Activated T-helper 1 cell treated with anti-CD3 and anti-CD28 coated beads, Interleukin-12 subunit alpha, Interleukin-12 subunit beta, Interleukin-2, Interleukin-4 antibody, amounts not matched to agents 30 ng/mL and 10 ng/mL and 1 ng/mL, durations not matched to agents 14 hours and 24 hours and 36 hours (primary cell): ENCODE measurements at places on chromosomes 7 and 10.

- DNase-seq, result no peak
Measured at GRCh38 chr7:152967958-152968357, 208.4 kb downstream of the ACTR3B start.

- no peak for DNase-seq
Measured at GRCh38 chr7:3349126-3349525, 48.1 kb downstream of the SDK1 start.

DNA sequence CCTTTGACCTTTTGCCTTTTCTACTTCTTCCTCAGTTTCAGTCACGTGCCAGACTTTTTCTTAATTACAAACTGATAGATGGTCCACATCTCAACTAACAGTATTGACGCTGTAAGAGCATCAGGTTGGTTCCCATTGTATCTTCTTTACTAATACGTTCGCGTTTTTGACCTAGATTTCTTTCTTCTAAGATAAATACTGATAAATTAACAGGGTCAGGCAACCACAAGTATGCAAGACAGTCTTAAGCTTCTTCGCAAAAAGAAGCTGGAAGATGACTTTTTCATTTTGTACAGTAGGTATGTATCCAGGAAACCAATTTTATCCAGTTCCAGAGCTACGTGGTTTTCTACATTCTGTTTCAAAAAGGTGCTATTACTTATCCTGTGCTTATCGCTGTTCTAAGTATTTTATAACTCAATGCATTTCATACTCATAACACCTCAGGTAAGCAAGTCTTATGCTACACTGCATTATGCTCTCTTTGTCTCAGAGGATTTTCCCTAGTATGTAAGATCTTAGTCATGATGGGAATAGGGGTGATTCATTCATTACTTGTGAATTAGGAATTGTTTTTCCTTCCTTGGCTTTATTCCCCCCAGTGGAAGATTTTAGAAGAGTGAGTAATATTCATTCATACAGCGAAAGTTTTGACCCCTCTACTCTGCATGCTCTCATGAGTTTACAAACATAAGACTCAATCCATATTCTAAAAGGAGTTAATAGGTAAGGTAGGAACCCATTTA lies 955 bp downstream of the DUS4L start:
- DNase-seq, result no peak

- no peak for DNase-seq
Measured at GRCh38 chr10:4475827-4476490, 350.0 kb upstream of the AKR1E2 start.

DNA sequence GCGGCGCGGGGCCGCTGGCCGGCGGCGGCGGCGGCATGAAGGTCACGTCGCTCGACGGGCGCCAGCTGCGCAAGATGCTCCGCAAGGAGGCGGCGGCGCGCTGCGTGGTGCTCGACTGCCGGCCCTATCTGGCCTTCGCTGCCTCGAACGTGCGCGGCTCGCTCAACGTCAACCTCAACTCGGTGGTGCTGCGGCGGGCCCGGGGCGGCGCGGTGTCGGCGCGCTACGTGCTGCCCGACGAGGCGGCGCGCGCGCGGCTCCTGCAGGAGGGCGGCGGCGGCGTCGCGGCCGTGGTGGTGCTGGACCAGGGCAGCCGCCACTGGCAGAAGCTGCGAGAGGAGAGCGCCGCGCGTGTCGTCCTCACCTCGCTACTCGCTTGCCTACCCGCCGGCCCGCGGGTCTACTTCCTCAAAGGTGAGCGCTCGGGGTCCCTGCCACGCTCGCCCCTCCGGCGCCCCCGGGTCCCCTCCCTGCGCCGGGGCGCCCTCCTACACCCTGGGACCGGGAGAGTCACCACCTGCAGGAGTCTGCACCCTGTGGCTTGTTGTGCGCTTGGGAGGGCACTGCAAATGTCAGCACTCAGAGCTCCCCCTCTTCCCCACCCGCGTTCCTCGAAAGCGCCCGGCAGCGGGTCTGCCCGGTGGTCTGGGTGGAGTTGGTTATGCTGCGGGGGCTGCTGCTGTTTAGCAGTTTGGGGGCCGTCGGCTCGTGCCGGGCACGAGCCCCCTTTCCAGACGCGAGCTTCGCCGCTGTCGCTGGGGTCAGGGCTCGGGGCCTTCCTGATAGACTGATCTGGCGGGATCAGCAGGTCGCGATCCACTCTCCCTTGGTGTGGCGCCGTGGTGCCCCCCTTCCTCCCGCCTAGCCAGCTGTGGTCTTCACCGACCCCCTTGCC lies 627 bp downstream of the DUSP5 start:
- peak; percentile 60 for DNase-seq

- DNase-seq, result no peak
Measured at GRCh38 chr7:50631639-50632038, 66.4 kb upstream of the DDC start.

DNA sequence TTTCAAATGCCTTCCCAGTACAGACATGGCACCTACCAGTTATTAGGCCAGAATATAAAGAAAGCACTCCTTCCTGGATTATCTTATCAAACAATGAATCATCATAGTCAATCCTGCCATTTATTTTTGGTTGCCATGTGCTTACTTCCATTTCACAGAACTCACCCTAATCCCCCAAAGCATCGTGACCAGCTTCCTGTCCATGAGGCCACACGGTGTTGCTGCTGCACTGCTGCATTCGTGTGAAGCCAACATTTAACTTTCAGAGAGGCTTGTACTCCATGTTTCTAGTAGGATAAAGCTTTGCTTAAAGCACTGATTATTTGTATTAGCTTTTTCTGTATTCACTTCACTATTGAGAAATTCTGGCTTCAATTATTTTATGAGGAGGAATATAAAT lies 14.4 kb downstream of the COL28A1 start:
- no peak for DNase-seq

GRCh38 chr10:125284875-125285597 lies 124.7 kb upstream of the CTBP2 start:
- DNase-seq, result no peak

DNA sequence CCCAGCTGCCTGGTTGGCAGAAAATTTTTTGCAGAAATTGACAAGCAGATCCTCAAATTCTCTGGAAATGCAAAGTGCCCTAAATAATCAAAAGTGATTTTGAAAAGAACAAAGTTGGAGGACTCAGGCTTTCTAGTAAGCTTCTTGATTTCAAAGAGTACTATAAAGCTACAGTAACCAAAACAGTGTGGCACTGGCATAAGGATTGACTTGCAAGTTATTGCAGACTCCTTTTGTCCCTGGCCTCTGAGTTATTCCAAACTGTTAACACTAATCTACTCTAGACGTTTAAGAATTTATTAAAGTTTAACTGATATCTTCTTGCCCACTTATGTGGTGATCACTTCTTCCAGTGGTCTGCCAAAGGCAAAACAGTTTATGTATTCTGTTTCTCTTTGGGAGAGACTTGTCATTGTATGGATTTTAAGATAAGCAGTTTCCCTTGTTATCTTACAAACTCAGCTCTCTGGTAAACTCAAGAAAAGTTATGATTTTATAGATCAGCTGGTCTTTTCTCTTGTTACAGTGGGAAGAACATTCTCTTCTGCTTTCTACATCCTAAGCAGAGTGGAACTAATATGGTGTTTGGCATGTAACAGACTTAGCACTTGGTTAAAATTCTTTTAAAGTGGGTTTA lies 41.4 kb downstream of the LOXL4 start:
- no peak for DNase-seq

- DNase-seq, result peak; percentile 7
Measured at GRCh38 chr10:112374724-112375541, 1.0 kb downstream of the ACSL5 start.

DNA sequence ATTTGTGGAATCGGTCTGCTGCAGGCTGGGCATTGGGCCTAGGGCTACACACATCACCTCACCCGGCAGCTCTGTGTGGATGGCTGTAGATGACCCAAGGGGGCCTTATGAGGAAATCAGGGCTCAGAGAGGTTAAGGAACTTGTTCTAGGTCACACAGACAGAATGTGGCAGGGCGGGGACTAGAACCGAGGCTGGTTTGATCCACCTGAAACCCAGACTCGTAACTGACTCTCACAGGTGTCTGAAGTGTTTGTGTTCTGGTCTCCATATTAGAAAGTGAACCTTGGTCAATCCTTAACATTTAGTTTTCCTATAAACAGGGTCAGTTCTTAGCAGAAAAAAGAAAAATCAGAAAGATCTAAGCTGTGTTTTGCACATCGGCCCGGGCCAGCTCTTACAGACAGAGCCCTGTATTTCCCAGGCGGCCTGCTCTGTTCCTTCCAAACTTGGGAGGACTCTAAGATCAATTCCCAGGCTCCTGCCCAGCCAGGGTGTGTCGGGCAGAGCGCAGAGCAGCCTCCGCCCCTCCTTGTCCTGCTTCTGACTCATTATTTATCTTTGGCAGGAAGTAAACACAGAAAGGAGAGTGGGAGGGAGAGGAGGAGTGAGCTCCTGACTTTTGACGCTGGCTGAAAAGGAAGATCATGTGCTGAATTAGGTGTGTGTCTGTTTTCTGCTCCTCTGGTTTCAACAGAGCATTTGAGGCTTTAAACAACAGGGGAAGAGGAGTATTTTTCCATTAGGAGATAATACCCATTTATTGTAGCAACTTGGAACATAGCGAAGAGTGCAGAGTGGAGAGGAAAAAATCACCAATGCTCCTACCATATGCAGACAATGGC lies 74.1 kb downstream of the TACC2 start:
- no peak for DNase-seq

DNA sequence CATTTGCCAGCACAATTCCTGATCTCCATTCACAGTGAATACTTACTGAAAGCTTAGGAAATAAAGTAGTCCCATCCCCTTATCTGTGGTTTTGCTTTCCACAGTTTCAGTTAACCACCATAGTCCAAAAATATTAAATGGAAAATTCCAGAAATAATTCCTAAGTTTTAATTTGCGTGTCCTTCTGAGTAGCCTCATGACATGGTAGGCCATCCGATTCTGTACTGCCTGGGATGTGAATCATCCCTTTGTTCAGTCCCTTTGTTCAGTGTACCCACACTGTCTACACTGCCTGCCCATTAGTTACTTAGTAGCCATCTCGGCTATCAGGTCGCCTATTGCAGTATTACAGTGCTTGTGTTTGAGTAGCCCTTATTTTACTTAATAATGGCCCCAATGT lies 14.2 kb downstream of the RAB11FIP2 start:
- DNase-seq, result no peak

- DNase-seq, result no peak
Measured at GRCh38 chr7:85041605-85042216, 145.1 kb downstream of the SEMA3D start.

- DNase-seq, result no peak
Measured at GRCh38 chr10:123398756-123399155, 244.6 kb downstream of the BUB3 start.

DNA sequence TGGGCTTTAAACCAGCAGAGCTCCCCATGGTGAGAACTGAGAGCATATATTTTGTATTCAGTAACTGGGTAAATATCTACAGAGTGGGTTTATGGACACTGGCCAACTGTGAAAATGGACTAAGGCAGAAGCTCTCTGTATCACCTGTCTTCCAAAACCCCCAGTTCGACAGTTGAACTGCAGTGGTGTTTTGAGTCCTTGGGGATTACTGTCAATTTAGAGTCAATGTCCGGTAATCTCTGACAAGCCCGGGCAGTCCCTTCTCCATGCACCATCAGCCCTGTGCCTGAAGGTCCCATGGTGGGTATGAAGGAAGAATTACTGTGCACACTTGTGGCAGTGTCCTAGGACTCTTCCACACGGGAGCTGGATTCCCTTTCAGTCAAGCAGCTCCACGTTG lies 235.0 kb downstream of the CCSER2 start:
- DNase-seq, result no peak

DNA sequence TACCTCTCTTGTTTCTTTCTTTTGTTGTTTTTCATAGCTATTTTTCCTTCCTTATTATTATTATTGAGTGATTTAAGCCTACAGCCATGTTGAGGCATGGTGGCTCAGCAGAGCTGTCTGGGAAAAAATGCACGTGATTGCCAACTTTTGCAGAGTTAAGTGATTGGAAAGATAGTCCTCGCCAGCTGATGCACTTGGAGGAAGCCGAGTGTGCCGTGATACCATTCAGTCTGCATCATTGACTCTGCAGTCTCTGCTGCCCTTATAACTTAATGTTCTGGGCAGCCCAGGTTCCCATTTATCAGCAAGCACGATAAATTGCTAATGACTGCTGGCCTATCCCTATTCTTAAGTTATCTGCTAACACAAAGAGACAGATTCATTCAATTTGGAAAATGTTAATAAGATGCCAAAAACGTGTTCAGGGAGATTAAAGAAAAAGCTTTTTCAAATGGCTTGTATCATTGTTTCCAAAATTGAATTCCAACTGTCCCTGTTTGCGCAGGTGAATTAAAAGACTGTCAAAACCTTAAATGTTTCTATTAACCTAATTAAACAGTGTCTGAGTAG lies 232.9 kb upstream of the NPY start:
- DNase-seq, result no peak

DNA sequence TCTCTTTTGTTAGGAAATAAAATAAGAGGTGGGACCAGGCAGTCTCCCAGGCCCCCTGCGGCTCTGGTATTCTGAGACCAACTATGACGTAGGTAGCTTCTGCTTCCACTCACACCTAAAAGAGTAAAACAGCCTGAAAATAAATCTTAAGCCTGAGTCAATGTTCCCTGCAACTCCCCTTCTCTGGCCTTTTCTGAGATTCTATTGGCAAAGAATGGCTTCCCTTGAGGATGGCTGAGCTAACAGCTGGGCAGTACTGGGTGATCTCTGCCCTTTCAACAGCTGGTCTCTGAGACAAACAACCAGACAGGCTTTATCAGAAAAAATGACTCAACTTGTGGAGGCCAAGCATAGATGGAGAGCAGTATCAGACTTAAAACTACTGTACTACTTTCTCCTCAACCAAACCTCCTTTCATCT lies 58.7 kb downstream of the CREB3L2 start:
- no peak for DNase-seq

GRCh38 chr7:157757211-157757610 lies 420.4 kb downstream of the DNAJB6 start:
- DNase-seq, result no peak

DNA sequence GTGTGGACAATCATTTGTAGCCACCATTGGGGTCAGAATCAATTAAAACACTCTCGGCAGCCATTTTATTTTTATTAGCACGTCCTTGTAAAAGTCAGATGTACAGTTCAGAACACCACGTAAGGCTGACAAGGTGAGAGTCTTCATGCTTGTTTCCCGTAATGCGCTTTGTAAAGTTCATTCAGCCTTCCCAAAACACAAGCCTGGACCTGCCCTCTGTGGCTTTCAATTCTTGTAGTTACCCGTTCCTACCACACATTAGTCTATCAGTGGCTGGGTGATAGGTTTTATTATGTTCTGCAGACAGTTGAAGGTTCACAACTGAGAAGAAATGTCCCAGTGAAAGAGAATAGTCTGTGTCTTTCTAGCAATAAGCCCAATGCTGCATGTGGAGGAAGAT lies 35.4 kb downstream of the GAD2 start:
- DNase-seq, result no peak
